ENCODE measurements at places on chromosomes 2 and 18.

DNA sequence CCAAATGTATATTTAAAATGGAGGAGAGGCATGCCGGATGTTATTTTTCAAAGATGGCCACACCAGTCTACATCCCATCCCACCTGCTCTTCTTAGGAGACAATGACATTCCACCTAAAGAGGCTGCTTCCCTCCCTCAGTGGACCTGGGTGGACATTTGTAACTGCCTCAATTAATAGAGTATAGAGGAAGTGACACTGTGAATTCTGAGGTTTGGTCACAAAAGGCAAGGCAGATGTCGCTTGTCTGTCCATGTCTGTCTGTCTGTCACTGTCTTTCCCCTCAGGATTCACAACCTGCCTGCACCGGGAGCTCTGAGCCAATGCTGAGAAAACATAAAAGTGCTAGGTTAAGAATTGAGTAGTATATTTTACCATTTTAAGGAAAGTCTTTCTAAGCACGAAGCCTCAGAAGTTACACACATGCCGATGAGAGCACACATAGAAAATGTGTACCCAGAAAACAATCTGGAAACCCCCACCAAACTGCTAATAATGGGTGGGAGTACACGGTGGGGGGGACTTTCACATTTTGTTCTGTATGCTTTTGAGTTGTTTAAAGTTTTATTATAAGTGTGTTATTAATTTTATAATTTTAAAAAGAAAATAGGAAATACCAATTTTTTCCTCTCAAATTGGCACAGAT, 21.0 kb downstream of the MIB1 start:
- no peak for DNase-seq

DNA sequence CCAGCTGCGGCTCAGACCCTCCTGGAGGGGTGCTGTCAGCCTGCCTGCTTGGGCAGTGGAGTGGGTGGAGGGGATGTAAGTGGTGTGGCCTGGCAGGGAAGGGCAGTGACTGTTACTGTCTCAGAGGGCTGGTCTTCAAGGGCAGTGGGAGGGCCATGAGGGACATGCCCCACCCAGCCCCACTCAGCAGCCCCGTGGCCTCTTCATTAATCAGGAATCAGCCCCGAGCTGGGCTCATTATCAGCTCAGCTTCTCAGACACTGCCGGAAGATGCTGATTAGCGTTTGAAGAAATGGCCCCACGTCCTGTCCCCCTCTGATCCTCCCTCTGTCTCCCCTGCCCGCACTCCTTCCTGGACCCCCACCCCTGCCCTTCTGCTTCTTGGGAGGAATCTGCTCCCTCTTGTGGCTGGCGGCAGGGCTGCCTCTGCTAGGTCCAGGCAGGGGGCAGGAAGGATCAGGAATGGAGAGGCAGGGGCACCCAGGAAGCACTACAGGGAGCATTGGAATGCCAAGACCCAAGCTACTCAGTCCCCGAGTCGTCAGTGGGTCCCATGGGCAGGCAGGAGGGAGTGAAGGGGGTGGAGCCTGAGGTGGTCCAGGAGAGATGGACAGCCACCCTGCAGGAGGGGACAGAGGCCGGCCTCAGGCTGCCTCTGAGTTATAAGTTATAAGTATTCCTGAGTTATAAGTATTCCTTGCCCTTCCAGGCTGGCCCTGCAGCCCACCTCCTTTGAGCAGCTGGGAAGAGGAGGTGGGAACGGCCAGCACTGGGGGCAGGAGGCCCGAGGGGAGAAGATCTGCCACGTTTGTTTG, 7.0 kb downstream of the ASIC4 start:
- DNase-seq, result no peak

- DNase-seq, result no peak
These were observed 91.9 kb downstream of the SH3RF3 start for GRCh38 chr2:109220860-109221259.

DNA sequence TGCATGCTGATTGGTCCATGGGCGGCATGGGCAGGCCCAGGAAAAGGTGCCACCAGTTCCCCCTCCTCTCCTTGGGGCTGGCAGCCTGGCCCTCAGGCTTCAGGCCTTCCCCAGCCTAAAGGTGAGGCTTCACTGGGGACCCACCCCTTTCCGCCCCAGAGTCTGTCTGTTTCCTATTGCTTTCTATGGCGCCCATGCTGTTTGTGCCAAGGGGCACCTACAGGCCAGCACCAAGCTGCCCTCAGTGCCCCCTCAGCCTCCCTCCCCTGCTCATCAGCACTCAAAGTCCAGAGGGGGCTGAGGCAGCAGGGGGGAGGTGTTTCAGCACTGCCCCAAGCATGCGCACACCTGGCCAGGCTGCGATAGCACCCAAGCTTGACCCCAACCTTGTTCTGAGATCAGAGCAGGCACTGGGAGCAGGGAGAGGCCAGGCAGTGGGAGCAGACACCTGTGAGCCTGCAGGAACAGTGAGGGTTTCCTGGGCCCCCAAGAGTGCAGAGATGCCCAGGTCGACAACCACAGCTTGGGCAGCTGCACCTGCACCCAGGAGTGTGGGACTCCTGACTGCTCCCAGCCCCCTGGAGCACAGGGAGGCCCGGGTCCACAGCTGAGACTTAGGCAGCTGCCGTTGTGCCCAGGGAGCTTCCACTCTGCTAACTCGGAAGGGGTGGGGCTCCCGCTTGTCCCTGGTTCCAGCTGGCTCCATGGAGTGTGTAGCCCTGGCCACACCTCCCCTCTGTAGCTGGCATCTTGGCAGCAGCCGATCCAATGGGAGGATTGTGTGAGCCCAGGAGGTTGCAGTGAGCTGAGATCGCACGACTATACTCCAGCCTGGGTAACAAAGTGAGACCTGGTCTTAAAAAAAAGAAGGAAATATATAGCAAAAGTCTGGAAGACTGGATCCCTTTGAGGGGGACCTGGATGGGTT, 69.1 kb downstream of the NCAPH start:
- DNase-seq, result no peak

DNA sequence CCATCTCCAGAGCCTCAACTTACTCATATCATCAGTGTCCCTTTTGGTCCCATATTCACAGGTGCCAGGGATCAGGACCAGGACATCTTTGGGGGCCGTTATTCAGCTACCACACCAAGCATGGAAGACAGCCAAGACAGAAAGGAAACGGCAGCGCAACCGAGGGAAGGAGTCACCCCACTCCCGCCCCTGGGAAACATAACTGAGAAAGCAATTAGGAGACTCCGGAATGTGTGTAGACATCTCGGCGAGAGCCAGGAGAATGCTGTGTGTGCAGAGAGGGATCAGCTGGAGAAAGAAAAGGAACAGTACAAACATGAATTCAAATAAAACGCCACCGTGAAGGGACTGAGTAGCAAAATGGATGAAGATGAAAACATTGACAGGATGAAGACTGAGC, 13.4 kb upstream of the BOK start:
- no peak for DNase-seq

DNA sequence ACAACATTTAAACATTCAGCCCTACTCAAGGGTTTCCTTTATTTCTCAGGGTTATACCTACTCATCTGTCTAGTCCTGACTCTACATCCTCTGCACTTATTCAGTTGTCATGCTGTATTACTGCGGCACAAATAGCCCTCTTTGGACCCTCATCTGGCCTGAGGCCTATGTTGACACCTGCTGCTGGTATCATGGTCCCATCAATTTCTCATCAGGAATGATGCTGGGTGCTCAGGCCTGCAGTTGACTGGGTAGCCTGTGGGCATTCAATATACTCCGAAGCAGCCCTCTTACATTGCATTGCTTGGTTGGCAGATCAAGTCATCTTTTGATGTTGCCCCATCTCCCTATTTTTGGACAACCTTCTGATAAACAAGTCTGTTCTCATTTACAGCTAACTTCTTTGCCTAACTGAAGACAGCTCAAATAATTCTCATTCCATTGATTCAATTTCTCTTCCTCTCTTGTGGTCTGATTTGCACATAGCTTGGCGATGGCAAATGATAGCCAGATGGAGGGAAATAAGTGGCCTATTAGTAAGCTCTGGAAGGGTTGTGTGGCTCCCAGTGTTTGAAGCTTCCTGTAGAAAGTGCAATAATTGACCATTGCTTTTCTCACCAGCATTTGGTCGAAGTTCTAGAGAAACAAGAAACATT, 19.1 kb upstream of the MC4R start:
- no peak for DNase-seq

GRCh38 chr2:64699712-64700111, 46.0 kb upstream of the SERTAD2 start:
- no peak for DNase-seq

DNA sequence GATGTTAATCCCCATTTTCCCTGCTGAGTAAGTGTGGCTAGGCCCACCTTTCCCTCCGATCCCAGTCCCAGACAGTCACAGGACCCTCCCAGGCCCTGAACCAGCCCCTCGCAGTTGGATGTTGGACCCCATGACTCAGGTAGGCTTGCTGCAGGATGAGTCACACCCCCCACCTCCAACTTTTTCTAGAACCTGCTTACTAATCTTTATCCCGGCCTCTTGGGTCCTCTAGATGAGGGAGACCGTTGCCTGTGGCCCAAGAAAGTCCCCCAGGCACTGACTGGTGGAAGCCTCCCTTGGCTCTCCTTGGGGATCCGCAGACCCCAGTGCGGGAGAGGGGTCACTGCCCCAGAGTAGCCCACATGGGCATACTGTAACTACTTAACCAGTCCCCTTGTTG, 98.5 kb downstream of the SMAD7 start:
- DNase-seq, result no peak

- DNase-seq, result no peak
These were observed 182.3 kb downstream of the FAM210A start for GRCh38 chr18:13543811-13544732.

DNA sequence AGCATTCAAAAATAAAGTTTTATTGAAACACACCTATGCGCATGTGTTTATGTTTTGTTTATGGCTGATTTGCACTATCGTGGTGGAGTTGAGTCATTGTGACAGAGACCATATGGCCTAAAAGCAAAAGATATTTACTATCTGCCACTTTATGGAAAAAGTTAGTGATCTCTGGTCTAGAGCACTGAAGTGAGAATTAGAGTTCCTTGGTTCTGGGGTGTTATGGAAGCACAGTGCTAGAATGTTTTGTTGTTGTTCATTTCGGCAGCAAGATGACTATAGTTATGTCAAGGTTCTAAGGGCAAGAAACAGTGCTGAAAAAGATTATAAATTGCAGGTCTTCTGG, 416.5 kb downstream of the SLC4A3 start:
- no peak for DNase-seq

DNA sequence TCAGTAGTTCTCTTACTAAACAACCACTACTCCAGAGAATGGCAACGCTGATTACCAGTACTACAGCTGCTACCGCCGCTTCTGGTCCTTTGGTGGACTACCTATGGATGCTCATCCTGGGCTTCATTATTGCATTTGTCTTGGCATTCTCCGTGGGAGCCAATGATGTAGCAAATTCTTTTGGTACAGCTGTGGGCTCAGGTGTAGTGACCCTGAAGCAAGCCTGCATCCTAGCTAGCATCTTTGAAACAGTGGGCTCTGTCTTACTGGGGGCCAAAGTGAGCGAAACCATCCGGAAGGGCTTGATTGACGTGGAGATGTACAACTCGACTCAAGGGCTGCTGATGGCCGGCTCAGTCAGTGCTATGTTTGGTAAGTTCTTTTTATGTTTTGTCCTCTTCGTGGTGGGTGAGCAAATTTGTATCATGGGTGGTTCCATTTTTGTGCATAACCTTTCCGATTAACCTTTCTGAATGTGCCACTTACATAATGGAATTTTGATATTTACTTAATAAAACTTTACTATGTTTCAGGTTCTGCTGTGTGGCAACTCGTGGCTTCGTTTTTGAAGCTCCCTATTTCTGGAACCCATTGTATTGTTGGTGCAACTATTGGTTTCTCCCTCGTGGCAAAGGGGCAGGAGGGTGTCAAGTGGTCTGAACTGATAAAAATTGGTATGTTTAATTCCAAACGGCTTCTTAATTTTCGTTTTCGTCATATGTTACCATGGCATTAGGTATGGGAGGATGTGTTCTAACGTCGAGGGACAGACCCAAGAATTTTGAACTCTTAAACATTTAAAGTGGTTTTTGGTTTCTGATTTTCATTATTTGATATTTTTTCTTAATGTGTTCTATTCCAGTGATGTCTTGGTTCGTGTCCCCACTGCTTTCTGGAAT, 1.3 kb downstream of the SLC20A1 start:
- no peak for DNase-seq

DNA sequence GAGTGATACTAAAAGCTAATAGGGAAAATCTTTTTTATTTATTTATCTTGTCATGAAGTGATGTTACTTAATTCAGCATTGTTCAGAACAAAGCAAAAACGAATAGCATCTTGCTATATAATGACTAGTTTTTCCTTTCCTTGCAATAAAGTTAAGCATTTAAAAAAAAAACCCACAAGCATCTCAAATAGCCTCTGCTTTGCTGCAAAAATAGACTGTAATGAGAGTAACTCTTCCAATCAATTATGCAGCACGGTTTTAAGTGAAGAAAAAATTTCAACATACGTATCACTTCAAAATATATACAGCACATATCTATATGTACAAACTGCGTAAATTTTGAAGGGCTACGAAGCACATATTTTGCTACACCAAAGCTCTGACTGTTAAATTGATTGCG, 153.3 kb upstream of the VRK2 start:
- DNase-seq, result no peak

GRCh38 chr2:179137200-179137759, 87.3 kb upstream of the CCDC141 start:
- no peak for DNase-seq

DNA sequence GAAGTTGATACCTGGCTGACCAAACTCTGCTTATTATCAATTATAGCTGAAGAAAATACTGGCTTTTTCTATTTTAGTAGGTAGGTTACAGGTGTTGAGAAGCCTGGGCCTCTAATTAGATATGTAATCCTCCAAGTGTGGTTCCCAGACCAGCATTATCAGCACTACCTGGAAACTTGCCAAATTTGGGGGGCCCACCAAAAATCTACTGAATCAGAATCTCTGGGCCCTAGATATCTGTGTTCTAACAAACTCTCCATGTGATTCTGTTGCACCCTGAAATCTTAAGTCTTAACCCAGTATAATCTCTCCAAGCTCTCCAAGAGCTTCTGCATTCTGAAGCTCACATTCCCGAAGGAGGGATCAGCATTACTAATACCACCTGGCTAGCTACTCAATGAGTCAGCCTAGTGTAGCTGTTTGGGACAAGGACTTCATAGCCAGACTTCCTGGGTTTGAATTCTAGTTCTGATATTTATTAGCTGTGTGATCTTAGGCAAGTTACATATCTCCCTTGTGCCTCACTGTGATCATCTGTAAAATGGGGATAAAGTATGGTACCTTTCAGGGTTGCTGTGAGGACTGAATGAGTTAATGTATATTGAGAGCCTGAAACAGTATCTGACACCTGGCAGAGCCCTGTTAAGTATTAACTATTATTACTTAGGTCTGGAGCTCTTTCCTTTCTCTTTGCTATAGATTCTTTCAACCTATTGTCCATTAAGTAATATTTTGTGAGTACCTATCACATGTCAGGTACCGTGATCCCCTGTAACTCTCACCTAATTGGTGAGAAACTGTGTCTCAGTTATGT, 94.1 kb upstream of the CD302 start:
- no peak for DNase-seq

Data from stimulated activated CD8-positive, alpha-beta memory T cell treated with anti-CD3 and anti-CD28 coated beads, Interleukin-7, amount 100 ng/mL, for 24 hours (primary cell).